A549 treated with CORT108297 at 1 μM for 4 hours (cell line): ENCODE measurements at places on chromosomes 7 and 10. TPM values are rescaled to one million over a fixed set of nuclear protein-coding genes. Genes with fewer than 3 reads are reported as not detected.

NEURL1 gene
- 0.20 to 0.59 TPM (median 0.52 TPM) in 5 replicates for total RNA-seq

GALNT17 gene
- not detected in 5 replicates for total RNA-seq

OGDH gene
- total RNA-seq = 25.1 to 32.4 TPM (median 30.1 TPM) in 5 replicates

GDF2 gene
- not detected in 5 replicates for total RNA-seq

ELFN1 gene
- 0.35 to 0.48 TPM (median 0.37 TPM) in 5 replicates for total RNA-seq

SMO gene
- total RNA-seq = 12.9 to 18.7 TPM (median 16.7 TPM) in 5 replicates
